A549 (cell line): ENCODE measurements at places on chromosomes 3 and 15.

GRCh38 chr15:57005244-57005643 lies 86.8 kb downstream of the TCF12 start:
- no peak for DNase-seq

- peak; percentile 14 for DNase-seq
Measured at GRCh38 chr3:43953814-43954692, 263.3 kb downstream of the ABHD5 start.

DNA sequence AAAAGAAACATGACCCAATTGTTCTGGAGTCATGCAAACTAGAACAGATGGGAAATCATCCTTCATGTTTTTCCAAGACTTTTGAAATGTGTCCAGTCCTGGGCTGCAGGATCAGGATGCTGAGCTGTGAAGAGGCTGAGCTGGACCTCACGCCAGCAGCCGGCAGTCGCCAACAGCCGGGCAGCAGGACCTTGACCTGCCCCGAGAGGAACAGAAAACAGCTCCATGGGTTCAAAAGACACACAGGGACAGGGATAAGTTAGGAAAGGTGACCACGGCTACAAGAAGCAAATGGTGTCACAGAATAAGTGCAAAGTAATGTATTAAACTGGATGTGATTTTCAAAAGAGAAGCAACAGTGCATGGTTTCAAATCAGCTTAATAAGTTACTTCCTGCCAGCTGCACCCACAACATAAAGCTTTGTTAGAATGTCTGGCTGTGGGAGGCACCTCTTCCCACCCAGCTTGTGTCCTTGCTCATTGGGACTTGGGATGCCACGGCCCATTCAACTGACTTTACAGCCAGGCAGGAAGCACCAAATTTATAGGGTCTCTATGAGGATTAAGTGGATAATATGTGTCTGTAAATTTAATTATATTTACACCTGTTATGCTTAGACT lies 266.4 kb downstream of the GABRG3 start:
- no peak for DNase-seq

- no peak for DNase-seq
Measured at GRCh38 chr15:59725151-59725486, 36.0 kb upstream of the BNIP2 start.

- no peak for DNase-seq
Measured at GRCh38 chr15:71784719-71785118, 25.6 kb upstream of the NR2E3 start.

DNA sequence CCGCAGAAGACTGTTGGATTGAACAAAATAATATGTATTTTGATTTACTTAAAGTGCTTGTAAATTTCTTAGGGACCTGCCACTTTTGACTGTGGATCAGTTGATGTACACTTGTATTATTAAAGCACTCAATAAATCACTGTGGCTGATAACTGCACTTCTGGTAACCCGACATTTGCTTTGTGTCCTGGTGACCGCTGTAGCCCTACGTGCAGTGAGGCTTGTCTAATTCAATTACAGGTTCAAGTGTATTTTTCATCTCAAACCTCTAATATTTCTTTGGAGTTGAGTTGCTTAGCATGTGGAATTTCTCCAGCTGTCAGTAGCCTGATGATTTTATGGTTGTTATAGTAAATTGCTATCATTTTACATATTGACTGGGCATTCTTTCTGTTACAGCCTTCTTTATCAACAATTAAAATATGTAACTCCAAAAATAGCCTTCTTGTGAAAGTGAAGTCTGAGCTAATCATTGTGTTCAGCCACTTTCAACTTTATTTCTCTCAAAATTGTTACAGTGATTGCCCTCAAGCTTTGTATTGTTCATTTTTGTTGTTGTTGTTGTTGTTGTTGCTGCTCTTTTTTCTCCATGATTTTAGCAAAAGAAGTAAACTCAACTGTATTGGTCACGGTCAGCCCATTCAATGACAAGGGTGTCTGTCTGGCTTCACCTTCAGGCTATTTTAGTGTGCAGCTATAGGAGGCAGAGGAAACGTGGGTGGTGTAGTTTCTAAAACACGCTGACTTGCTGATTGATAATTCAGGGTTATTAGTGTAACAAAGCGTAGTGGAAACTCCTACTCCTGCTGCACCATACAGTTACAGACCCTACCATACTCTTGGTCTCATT lies 215.1 kb upstream of the UBE2E1 start:
- no peak for DNase-seq

- no peak for DNase-seq
Measured at GRCh38 chr15:38028869-38029268, 94.4 kb downstream of the TMCO5A start.

DNA sequence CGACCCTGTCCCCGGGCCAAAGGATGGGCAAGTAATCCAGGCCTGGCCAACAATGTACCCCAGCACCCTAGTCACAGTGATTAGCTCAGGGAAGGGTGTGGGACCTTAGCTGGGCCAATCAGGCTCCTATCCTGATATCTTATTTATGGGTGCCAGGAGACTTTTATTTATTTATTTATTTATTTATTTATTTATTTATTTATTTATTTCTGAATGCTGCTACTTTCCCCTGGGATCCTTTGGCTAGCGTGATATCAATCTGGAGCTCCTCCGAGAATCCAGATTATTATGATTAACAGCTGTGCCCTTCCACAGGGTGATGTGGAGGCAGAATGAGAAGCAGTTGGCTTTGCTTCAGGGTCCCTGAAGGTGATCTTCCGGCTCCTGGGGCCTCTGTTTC lies 32.2 kb upstream of the BHLHE40 start:
- DNase-seq: no peak

DNA sequence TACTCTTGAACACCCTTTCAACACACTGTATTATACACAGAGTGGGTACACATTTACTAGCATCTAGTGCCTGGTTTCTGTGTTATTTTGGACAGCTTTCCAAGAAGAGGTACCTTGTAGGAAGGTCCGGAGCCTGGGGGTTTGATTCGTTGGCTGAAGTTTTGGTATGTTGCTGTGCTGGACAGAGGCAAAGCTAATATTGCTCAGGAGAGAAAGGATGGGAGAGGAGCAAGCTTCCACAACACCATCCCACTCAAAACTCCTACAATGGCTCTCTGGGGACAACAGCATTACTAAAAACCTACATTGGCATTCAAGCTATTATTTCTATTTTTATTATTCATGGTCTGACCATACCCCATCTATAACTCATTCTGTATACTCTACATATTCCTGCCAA lies 1.1 kb upstream of the LYSMD2 start:
- DNase-seq: no peak

DNA sequence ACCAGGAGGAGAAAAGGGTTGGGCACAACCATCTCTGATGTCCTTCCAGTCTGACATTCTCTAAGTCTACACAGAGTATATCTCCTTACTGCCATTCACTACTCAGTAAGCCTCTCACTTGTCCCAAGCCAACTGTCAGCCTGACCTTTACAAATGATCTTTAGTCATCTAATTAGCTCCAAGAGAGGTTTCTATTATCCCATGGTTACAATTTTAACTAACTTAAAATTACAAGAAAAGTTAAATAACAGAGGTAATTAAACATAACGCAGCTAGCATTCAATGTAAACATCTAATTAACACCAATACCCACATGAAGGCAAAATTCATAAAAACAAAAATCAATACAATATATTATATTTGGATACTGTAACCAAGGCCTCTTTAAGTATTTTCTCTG lies 126.9 kb downstream of the LSAMP start:
- no peak for DNase-seq

GRCh38 chr3:127135241-127136023 lies 57.5 kb upstream of the PRR23E start:
- DNase-seq: no peak

- DNase-seq: no peak
Measured at GRCh38 chr15:65944404-65944803, 75.1 kb downstream of the RAB11A start.
